ENCODE measurements at places on chromosomes 6 and 20. TPM values are rescaled to one million over a fixed set of nuclear protein-coding genes. Genes with fewer than 3 reads are reported as not detected.
A peak's percentile ranks its signal among the peaks of the same experiment; 100 is the strongest.

SLA2 gene
- 0.13 TPM for total RNA-seq

UNC93A gene
- not detected for total RNA-seq

SLC4A11 gene
- 144 TPM for total RNA-seq

GRCh38 chr20:21399005-21399475 lies 1.7 kb upstream of the NKX2-4 start:
- H3K27ac ChIP-seq: no peak overlapping the region
- no peaks in the 10 kb centered on the region for H3K36me3 ChIP-seq
- DNase-seq: no peak
- peaks cover 18% of the 10 kb centered on the region for H3K27me3 ChIP-seq

DNA sequence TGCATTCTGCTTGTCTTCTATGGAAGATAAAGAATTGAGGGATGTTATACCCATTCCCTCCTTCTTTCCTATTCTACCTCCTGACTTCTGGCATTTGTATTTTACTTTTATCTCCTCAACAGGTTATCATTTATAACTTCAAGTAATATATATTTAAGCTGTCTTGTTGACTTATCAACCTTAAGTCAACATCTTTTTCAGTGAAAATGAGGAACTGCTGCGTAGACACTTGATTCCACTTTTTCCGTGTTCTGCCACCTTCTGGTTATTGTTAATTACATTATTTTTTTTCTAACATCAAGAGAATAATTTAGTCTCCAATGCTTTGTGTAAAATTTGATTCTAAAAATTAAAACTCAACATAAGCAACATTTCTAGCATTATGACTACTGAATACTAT lies 107.5 kb downstream of the PRKN start:
- no peaks in the 10 kb centered on the region for H3K27me3 ChIP-seq
- no peaks in the 10 kb centered on the region for H3K36me3 ChIP-seq
- no peak overlapping the region for H3K27ac ChIP-seq
- no peaks in the 10 kb centered on the region for H3K4me1 ChIP-seq
- no peak overlapping the region for H3K4me3 ChIP-seq

DNA sequence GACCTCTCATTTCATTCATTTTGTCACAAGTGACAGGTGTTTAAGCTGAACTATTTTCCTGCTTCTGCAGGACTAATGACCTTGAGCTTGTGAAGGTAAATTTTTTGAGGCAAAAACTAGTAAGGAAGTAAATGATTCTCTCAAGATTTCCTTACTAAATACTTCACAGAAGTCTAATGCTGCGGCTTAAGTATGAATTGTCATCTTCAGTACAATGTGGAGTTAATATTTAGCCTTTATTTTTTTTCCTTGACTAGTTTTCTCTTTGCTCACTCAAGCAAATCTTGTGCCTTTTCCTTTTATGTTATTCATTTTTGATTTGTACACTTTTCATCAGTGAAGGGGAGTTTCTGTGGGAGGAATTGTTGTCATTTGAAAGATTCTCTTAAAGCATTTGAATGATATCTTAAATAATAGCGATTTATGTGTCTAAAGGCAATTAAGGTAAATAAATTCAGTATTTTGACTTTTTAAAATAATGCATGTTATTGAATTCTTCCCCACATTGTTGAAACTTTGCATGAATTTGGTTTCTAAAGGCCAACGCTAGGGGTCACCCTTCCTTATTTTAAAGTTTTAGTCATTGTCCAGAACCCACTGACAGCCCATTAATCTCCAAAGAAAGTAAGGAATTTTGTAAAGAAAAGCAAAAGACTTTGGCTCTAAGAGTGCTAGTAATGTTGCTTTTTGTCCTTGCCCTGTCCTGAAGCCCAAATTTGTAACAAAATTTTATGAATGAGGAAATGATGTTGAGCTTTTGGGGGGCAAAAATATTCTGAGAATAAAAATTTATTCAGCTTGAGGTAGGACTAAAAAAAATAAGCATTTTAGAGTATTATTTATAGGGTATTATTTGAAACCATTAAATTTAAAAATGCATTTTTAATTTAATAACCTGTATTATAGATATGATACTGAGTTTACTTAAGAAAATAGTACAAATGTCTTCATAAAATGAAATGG lies 157.4 kb upstream of the LAMA2 start:
- H3K4me3 ChIP-seq: no peak overlapping the region
- peak; percentile 2 for DNase-seq
- H3K4me1 ChIP-seq: no peaks in the 10 kb centered on the region
- H3K36me3 ChIP-seq: no peaks in the 10 kb centered on the region

GRCh38 chr20:25061821-25062530 lies 4.0 kb upstream of the ACSS1 start:
- H3K27me3 ChIP-seq: no peaks in the 10 kb centered on the region
- H3K4me1 ChIP-seq: peaks cover 20% of the 10 kb centered on the region
- H3K27ac ChIP-seq: no peak overlapping the region
- DNase-seq: no peak
- H3K36me3 ChIP-seq: no peaks in the 10 kb centered on the region

DNA sequence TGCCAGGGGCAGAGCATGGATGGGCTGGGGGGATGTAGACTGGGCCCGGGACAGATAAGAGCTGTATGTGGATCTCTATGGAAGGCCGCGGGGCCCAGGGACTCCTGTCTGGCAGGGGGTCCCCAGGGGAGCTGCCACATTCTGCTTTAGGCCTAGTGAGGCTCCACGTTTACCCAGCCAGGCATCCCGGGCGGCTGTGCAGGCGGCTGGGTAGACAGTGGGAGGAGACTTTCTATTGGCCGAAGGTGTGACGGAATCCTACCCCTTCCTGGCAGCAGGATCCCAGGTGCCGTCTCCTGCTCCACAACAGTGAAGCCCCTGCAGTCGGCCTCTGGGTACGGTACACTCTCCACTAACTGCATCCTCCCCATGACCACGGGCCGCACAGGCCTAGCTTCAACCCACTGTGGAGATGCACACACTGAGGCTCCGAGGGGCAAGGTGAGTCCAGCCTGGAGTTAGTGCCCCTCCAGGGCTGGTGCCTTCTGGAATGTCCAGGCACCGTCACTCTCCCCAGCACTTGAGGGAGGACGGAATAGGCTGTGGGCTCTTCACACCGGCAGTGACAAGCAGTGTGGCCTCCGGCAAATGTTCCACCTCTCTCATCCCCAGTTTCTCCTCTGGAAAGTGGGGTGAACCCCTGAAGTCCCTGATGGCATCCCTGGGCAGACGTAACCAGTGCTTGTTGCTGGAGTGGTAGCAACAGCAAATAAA lies 36.8 kb upstream of the ZBP1 start:
- H3K36me3 ChIP-seq: 0 out of 2 replicates have a peak, but pooled peaks cover 2% of the 10 kb centered on the region
- peaks cover 11% of the 10 kb centered on the region for H3K4me1 ChIP-seq
- DNase-seq: no peak
- no peak overlapping the region for H3K4me3 ChIP-seq
- H3K27me3 ChIP-seq: no peaks in the 10 kb centered on the region

- no peaks in the 10 kb centered on the region for H3K36me3 ChIP-seq
- H3K27ac ChIP-seq: no peak overlapping the region
- no peak for DNase-seq
- no peaks in the 10 kb centered on the region for H3K27me3 ChIP-seq
- H3K4me1 ChIP-seq: no peaks in the 10 kb centered on the region
- H3K4me3 ChIP-seq: no peak overlapping the region
Observed at GRCh38 chr6:53703047-53703446, 37.5 kb upstream of the KLHL31 start.

- no peak overlapping the region for H3K4me3 ChIP-seq
- H3K36me3 ChIP-seq: no peaks in the 10 kb centered on the region
- H3K27ac ChIP-seq: no peak overlapping the region
- H3K4me1 ChIP-seq: no peaks in the 10 kb centered on the region
Observed at GRCh38 chr6:55456016-55456415, 123.0 kb downstream of the HMGCLL1 start.

- H3K36me3 ChIP-seq: no peaks in the 10 kb centered on the region
- DNase-seq: peak; percentile 97
- H3K27me3 ChIP-seq: no peaks in the 10 kb centered on the region
- H3K4me3 ChIP-seq: peak within 1 kb of the TSS; percentile 35
Observed at GRCh38 chr20:47356526-47357295, at the start of gene ZMYND8. ZMYND8 (minus strand) TSS chr20:47356699; CDS start chr20:47356670, 29 bp downstream.

- H3K4me1 ChIP-seq: peaks cover 17% of the 10 kb centered on the region
- H3K27me3 ChIP-seq: no peaks in the 10 kb centered on the region
- H3K27ac ChIP-seq: no peak overlapping the region
Observed at GRCh38 chr20:41068806-41069205, 40.2 kb downstream of the TOP1 start.

All from Panc1 (cell line).